ENCODE measurements at places on chromosomes 3 and 15.

- peak; percentile 34 for DNase-seq
Measured at GRCh38 chr3:43770426-43771103, 79.8 kb downstream of the ABHD5 start.

DNA sequence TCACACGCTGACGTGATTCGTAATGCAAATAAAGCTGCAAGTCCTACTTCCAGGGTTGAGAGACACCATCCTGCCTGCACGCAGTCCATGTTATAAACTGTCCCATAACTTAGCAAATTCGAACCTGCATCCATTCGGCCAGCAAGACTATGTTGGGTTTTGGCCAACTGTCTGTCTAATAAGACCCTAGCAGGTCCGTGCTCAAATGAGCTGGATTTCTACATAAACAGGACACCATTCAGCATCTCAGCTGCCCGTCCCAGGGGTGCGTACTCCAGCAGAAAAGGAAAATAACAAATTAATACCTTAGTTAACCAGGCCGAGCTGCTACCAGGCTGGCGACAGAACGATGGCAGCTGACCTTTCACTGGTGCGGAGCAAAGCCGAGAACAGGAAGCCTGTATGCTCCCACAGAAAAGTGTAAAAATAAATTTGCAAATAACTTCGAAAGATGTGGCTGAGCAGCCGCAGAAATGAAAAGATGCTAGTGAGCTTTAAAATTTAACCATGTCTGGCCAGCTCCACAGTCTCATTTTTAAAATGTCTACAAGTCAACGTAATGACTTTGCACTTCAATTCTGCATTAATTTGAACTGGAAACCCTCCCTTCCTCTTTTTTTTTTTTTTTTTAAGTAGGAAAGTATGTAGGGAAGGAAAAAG lies 97.1 kb upstream of the SNRPA1 start:
- no peak for DNase-seq

DNA sequence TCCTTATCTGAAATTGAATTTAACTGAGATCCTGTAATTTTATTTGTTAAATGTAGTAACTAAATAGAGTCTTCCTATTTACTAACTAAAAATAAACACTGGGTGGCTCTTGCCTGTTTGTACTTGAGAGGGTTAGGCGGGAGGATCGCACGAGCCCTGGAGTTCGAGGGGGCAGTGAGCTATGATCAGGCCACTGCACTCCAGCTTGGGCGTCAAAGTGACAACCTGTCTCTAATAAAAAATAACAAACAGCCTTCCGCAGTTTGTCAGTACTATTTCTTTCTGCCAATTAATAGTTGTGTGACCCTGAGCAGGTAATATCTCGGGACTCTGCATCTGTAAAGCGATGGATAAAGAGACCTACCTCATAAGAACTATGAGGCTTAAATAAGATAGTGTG lies 768 bp upstream of the PDE12 start:
- no peak for DNase-seq

DNA sequence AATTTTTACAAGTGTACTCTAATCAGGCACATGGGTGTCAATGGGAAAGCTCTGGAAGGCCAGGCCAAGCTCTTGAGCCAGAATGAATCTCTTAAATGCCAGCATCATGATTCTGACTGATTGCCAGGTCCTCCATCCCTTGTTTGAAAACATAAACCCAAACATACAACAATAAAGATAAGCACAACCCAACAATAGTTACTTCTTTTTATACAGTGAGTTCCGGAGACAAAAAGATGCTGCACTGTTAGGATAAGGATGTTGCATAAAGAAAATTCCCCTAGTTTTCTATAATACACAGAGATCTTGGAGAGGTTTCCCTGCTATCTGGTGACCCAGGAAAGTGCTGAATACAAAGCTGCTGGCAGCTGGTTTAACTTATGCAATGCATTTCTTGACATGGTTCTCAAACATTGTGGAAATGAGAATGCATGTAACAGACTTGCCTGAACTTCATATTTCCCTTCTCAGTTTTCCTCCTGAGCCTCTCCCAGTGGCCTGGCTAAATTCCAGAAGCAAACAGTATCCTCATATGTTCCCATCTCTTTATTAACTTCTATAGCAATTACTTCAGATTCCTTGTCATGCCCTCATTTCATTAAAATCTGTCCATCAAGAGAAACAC lies 180.1 kb upstream of the PRICKLE2 start:
- no peak for DNase-seq

DNA sequence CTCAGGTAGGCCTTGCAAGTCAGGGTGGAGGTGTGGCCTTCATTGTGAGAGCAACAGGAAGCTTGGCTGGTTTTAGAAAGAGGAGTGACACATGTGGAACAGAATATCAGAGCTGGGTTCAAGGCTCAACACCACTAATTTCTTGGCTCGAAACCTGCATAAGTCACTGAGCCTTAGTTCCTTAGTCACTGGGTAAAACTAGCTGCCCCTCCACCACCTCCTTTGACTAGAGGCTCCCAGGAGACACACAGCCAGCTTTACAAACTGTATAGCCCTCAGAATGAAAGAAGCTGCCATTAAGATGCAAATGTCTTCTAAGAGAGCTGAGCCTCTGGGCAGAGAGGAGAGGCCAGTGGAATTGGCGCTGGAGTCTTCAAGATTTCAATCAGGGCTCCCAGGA lies 67.7 kb downstream of the CERS3 start:
- DNase-seq: no peak

- DNase-seq: no peak
Measured at GRCh38 chr3:156396851-156397250, 158.1 kb downstream of the SSR3 start.

DNA sequence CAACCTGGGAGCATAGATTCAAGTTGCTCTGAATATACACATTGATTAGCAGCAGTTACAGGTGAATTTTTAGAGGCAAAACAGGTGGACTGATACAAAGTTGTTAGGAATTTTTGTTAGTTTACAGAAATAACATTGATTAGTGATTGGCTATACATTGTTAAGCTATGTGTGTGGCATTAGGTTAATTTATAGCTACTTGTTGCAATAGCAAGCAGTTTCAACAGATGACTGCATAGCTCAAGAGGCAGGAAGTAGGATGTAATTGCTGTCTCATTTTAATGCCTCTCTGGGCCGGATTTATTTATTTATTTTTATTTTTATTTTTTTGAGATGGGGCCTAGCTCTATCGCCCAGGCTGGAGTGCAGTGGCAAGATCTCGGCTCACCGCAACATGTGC lies 99.7 kb downstream of the TCF12 start:
- DNase-seq: no peak

- no peak for DNase-seq
Measured at GRCh38 chr3:115470254-115470653, 153.1 kb upstream of the GAP43 start.

GRCh38 chr15:77821188-77821958 lies 188.7 kb upstream of the LINGO1 start:
- DNase-seq: peak; percentile 61

- DNase-seq: peak; percentile 71
Measured at GRCh38 chr3:72997421-72997961, 880 bp downstream of the PPP4R2 start.

GRCh38 chr15:100723315-100723801 lies 121.0 kb downstream of the ASB7 start:
- no peak for DNase-seq

DNA sequence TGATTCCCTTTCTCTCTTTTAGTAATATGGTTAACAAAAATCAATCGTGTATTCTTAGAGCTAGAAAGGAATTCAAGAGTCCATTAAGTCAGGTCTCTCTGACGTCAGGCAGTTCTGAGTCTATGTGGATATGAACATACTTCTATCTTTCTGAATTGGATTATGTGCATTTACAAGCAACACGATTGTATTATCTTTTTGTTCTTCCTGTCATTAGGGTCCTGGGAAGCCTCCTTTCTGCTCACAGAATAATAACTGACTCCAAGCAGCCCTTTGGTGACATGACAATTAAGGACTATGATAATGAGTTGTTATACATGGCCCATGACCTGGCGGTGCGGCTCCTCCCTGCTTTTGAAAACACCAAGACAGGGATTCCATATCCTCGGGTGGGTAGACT lies 14.0 kb downstream of the EDEM1 start:
- no peak for DNase-seq

DNA sequence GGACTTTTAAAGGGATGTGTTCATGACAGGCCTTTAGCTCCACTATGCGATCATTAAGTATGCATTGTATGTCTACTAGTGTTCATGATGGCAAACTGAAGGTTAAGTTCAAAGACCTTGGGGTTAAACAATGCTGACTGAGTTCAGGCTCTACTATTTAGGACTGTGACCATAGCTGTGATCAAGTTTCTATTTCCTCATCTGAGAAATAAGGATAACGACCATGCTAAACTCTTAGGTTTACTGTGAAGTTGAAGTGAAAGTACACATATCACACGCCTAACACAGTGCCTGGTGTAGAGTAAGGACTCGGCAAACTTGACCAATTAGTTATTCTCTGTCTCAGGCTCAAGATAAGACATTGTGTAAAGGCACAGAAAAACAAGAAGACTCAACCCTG lies 243.2 kb downstream of the MBNL1 start:
- no peak for DNase-seq

DNA sequence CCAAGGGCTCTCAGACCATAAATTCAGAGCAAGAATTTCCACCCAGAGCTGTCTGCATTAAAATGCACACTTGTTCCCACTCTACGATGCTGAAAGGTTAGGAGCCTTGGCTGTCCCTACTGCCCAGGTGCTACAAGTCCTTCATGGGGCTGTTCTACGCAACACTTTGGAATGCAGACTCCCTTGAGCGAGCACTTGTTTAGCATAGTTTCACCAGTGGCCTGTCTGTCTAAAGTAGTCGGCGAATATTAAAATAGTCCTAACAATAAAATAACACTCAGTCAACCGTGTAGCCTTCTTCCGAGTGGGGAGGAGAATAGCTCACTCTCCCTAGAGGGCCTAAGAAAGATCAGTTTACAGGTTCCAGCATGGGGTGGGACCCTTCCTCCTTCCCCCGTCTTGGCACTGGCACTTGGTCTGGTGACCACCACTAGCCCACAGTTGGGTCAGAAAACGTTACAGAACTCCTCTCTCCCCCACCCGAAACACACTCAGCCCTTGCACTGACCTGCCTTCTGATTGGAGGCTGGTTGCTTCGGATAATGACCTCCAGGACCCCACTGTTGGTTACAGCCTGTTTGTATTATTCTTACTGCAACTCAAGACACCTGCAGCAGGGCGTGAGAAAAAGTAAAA lies at the start of gene CLDN16:
Gene CLDN16, plus strand, starts transcription at position 586 of the 636 bp plus-strand sequence. CDS start 167 bp downstream, outside the sequence.
- no peak for DNase-seq

- no peak for DNase-seq
Measured at GRCh38 chr3:105317841-105318240, 48.9 kb upstream of the ALCAM start.

DNA sequence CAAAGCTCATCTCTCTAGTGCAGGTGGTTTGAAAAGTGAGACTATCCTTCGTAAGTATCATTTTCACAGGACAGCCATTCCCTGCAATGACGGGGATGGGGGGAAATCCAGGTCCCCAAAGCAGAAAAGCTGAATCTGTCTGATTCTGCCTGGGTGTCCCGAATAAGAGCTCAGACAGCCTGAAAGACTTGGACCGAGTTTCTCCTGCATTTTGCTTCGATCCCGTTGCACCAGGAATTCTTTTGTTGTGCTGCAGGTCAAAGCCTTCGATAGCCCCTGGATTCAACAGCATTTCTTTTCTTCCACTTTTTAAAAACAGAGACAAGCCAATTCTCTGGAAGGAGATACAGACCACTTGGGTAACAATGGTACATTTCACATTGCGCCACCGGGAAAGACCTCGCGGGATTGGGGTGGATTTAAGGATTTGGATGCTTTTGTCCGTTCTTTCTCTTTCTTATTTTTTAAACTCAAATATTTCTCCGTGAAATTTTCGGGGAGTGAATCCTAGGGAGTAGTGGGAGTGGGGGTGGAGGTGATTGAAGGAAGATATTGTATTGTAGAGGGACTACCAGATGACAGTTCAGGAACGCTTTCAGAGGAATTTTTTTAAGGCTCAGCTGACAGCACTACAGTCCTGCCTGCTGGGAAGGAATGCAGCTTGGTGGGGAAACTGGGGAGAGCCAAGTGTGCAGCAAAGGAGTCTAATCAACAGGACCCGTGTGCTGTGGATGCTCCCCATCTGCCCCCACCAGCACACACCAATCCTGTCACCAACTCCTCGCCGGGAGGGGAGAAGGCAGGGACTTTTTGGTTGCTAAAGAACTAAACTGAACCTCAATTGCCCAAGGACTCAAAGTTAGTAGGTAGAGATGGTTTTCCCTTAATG lies 2.6 kb downstream of the SLITRK3 start:
- no peak for DNase-seq

Measured in activated CD4-positive, alpha-beta T cell treated with anti-CD3 and anti-CD28 coated beads, Interleukin-10, Interleukin-2, amounts not matched to agents 100 ng/mL and 50 ng/mL, durations not matched to agents 16 hours and 8 hours (primary cell).